ENCODE measurements at places on chromosomes 3 and 15.

DNA sequence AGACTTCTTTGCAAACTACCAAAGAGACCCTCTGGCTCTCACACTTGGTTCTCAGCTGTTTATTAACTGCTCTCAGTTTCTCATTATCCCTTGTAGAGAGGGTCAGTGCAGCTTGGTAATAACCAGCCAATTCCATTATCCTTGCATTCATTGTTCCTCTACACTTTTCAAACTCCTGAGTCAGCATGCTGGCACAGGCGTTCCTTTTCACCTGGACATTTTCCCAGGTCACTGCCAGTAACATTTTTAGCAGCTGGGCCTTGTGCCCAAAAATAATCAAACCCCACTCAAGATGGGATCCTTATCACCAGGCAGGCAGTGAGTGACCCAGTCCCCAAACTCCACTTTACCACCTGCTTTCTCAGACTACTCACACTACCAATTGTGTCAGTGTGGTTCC, 4.8 kb upstream of the SUMF1 start:
- DNase-seq: no peak

DNA sequence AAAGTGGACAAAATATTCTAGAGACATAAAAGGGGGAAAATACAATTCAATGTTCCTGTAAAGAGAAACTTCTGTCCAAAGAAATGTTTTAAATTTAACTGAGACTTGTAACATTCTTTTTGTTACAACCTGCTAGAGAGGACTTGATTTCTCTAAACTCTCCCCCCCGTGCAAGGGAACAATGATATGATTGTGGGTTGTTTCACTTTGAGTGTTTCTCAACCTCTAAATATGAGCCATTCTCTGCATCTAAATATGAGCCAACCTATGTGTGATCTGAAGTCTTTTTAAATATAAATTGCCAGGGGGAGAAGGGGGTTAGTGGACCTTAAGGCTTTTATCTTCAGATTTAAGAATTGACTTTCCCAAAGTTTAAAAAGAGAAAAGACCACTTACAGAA, 14.6 kb downstream of the ZNF860 start:
- DNase-seq: no peak

DNA sequence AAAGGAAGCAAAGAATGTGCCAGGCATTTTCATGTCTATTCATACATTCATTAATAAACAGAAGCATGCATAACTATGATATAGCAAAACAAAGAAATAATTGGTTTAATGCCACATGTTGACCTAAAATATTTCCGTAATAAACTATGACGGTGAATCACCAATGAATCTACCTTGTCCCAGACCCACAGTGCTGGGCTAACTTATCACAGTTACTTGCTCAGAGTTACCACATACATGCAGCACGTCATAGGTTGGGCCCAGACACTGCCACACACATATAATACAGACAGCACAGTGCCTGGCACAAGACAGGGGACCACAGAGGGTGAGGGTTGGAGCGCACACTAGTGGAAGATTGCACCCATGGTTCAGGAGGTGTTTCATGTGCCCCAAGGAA, 86.9 kb downstream of the ATP1B3 start:
- no peak for DNase-seq

GRCh38 chr15:66025015-66025452, 155.7 kb downstream of the RAB11A start:
- no peak for DNase-seq

DNA sequence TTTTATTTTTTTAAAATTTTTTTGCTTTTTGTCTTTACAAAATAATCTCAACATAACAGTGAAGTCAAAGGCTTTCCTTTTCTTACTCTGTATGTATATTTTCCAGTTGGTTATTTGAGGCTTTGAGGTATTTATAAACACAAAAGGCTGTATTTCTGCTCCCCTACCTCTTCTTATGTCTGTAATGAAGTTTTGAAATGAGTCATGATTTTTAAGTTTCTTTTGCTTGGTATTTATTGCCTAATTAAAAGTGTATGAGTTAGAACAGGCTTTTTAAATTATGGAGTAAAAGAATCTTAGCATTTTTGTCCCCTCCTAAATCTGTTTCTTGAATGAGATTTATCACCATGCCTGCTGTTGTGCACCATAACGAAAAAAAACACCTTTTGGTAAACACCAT, 66.0 kb downstream of the DCUN1D1 start:
- no peak for DNase-seq

DNA sequence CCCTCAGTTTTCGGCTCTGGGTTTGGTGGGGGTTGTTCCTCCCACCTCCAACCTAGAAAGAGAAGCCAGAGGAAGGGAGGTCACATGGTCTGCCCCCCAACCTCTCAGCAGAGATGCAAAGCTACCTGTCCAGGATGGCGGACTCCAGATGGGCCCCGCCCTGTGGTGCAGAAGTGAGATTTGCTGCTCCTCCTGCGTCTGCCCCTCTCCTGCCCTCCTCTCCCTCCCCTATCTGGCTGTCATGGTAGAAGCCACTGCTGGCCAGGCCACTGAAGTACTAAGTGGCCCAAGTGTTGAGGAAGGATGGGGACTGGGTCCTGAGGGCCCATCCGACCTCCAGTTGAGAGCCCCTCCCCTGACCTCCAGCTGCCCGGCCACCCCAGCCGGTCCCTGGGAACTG, 2.1 kb upstream of the SEMA3B start:
- no peak for DNase-seq

DNA sequence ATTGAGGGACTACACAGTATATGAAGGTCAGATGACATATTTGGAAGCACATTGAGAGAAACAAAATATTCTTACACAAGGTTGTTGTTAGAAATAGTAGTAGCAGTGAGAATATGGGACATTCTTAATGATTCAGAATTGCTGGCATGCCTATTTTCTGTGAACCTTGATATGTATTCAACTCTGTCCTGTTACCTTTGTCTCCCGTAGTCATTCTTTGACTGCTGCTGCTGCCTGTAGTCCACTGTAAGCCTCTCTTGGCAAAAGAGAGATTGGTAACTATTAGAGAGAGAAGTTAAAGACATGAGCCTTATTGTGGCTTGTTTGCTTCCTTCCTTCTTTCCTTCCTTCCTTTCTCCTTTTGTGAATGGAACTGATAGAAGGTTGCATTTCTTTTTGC, 64.5 kb downstream of the TCF12 start:
- no peak for DNase-seq

GRCh38 chr3:123272547-123272946, 70.8 kb downstream of the SEC22A start:
- peak; percentile 21 for DNase-seq

DNA sequence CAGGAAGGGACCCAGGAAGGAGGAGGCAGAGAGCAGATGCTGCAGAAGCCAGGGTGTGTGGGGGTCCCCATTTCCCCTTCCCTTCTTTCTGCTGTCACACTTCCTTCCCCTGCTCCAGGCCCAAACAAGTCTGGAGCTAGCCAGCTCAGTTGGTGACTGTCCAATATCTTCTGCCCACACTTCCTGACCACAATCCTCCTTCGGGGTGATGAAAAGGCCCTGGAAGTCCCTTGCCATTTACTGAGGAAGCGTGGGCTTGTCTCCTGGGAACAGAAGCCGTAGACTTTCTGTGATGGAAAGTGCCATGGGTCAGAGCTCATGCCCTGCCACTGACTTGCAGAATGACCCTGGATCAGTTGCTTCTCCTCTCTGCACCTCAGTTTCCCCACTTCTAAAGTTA, 39.0 kb downstream of the ANAPC13 start:
- peak; percentile 68 for DNase-seq

DNA sequence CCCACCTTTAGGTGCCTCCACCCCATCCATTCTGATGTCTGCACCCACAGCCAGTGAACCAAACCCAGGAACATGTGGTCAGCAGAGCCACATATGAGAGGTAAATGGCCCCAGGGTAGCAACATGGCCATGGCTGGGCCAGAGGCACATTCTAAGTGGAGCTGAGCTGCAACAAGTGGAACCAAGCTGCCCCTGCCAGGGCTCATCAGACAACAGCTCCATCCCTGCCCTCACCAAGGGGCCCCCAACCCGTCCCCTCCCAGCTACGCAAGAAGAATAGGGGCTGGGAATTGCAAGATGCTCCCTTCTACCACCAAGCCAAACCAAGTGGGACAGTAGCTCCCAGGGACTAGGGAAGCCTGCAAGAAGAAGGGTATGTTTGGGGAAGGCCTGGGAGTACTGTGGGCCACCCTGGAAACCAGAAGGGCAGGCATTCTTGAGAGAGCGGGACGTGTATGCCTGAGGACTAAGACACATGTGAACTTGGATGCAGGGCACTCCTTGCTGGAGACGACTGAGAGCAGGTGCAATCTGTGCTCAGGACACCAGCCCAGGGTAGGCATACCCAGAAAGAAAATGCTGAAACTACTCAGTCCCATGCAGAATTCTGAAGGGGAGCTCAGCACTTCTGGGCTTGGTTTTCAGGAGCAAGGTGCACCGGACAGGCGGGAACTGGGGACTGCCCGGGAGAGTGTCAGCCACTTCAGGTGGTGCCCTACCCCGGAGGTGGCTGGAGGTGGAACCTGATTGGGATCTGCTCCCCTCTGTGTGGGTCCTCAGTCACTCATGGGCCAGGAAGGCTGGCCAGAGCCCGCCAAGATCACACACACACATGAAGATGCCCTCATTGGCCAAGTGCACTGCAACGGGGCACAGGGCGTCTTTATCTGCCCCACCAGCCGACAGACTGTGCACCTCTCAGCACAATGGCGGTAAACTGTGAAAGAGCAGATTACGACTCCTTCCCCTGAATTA, 9.5 kb downstream of the MYL3 start:
- no peak for DNase-seq

GRCh38 chr15:63107895-63108546, 13.6 kb upstream of the LACTB start:
- peak; percentile 100 for DNase-seq

- no peak for DNase-seq
These were observed 275.8 kb upstream of the ARL6 start for GRCh38 chr3:97488741-97489140.

- DNase-seq: no peak
These were observed 486.8 kb downstream of the PDCD6IP start for GRCh38 chr3:34284959-34285826.

DNA sequence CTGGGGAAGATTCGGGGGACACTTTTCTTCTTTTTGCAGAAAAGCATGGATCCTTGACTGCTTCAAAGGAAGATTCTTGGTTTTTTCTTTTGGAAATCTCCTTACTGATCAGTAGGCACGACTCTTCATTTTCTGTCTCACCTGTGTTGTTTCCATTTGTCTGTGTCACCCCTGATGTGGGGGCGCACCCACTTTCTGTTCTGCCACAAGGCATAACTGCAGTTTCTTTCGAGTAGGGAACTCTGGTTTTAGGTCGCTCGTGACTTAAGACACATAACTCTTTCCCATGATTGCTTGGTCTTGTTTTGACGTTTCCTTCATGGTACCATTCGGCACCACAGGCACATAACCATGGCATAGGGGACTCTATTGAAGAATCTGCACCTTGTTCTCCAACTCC, 31.3 kb downstream of the RNF168 start:
- DNase-seq: no peak

All from foreskin fibroblast (primary cell).